ENCODE measurements at places on chromosomes 7 and 10.
A peak's percentile ranks its signal among the peaks of the same experiment; 100 is the strongest.

DNA sequence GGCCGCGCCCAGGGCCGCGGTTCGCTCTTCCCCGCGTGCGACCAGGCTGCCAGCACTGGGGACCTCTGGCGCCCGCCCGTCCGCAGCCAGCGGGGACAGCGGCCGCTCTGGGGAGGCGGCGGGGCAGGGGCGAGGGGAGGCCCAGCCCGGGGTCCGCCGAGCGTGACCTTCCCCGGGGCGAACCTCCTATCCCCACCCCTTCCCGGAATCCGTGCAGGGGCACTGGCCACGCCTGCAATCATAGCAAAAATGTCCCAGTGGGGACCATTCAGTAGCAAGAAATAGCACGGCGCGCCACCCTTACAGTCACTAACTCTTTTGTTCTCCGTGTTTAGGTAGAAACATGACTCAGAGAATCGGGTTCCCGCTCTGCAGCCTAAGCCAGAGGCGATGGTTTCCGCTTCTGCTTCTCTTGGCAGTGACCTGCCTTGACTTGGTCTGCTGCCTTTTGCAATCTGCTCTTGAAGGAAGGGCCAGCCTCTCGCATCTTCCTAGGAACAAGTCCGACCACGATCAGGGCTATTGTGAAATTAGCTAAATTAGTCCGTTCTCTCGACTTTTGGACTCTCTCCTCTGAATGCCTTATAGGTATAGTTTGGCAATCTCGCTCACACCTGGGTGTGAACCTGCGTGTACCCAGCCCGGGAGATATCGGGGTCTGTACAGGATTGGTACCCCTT is 79.3 kb upstream of the ACBD5 start:
- DNase-seq = peak; percentile 91

- DNase-seq = peak; percentile 74
These were observed 23.5 kb downstream of the UPP1 start for GRCh38 chr7:48112401-48113165.

- no peak for DNase-seq
These were observed 34.4 kb downstream of the DDC start for GRCh38 chr7:50530766-50531165.

DNA sequence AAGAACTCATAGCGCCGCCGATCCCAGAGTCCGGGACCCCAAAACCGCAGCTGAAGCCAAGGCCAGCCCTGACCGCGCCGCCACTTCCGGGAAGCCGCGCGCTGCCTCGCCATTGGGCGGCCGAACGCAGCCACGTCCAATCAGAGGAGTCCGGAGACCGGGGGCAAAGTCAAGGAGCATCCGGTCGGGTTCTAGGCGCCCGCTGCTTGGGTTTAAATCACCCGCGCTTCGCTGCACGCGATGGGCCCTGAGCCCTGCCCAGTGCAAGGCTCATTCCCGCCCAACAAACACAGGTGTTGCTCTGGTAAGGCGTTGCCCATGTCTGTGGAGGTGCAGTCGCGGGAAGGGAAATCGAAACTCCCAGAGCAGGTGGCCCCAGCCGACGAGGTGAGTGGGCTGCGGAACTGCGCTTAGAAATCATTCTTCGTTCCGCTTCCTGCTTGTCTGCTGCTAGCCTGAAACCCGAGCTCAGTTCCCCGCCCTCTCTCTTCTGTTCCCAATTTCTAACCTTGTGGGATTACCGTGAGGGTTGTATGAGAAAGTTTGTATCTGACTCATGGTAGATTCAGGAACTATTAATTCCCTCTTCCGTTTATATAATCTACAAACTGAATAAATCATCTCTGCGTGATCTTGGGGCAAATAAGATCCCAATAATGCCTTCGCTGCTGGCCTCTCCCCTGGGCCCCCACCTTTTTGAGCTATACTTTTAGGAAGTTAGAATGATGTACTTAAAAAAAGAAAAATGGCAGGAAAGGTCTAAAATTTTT is at the start of gene DCLRE1C:
Gene DCLRE1C (minus strand): TSS at position 96 of the 770 bp plus-strand sequence. CDS start 86 bp downstream, at position 10.
- DNase-seq = peak; percentile 95

DNA sequence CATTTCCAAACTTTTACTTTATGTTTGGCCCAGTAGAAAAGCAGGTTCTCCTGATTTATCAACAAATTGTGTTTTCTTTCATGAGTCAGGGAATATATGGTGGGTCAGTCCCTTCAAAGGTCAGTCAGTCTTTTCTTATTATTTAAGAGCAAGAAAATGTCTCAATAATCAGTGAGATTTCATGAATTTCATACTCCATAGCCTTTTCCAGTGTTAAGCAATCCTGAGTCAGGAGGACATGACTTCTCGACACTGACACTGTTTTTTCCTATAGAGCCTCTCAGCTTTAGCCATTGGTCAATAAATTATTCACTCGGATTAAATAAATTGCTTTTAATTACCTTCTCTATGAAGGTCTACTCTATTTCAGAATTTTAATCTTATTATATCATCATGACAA is 334.5 kb downstream of the SORCS1 start:
- peak; percentile 96 for DNase-seq

Data from inflammatory macrophage treated with lipopolysaccharide for 4 hours (primary cell).